ENCODE measurements at places on chromosomes 16 and 17. TPM values are rescaled to one million over a fixed set of nuclear protein-coding genes. Genes with fewer than 3 reads are reported as not detected.
A peak's percentile ranks its signal among the peaks of the same experiment; 100 is the strongest.

The NHLRC4 gene
- 0.48 TPM for total RNA-seq

The NPIPB2 gene
- total RNA-seq = not detected

The SSTR5 gene
- 0.14 TPM for total RNA-seq

The CD19 gene
- total RNA-seq = 0.48 TPM

The AGRP gene
- not detected for total RNA-seq

The DCUN1D3 gene
- 19.3 TPM for total RNA-seq

The TBC1D3H gene
- 0.09 TPM for total RNA-seq

The LPCAT2 gene
- total RNA-seq = 9.9 TPM

The MCRIP1 gene
- 84.9 TPM for total RNA-seq

The NPIPA2 gene
- total RNA-seq = 0.20 TPM

The CTRB2 gene
- not detected for total RNA-seq

GRCh38 chr17:34386697-34387550 lies 23.9 kb upstream of the CCL1 start:
- DNase-seq = no peak

DNA sequence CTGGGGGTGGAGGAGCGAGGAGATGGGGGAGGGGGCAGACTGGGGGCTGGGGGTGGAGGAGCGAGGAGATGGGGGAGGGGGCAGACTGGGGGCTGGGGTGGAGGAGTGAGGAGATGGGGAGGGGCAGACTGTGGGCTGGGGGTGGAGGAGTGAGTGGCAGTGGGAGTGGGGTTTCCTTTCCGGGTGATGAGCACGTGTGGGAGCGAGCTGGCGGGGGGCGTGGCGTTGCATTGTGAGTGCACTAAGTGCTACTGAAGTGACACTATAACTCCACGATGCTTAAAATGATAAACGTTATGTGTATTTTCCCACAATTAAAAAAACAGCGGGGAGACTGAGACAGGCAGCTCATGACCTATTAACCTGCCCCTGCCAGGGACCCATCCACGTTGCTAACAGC lies 46.3 kb downstream of the CBFA2T3 start:
- DNase-seq = no peak

DNA sequence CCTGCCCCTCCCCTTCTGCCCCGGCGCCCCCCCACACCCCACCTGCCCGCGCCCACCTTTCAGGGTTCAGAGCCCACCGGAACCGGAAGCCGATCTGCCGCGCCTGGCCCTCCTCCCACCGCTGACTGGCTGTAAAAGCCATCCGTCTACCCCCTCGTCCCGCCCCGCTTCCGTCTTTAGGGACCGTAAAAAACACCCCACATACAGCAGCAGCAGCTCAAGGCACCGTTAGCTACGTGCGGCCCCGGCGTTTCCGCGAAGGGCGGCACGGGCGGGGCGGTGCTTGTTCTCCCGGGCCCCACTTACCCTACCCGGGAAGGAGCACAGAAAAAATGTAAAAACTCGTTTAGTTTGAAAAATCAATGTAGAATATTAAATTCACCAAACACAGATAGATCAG lies at the start of gene MRPL28:
TSS of gene MRPL28 (minus strand) at position 96 of the 400 bp plus-strand sequence. CDS start 320 bp downstream, outside the sequence.
- DNase-seq = peak; percentile 90

GRCh38 chr16:84680165-84680842 lies 19.5 kb upstream of the USP10 start:
- DNase-seq = no peak

- no peak for DNase-seq
These were observed 17.7 kb upstream of the PHAF1 start for GRCh38 chr16:67091906-67092566.

DNA sequence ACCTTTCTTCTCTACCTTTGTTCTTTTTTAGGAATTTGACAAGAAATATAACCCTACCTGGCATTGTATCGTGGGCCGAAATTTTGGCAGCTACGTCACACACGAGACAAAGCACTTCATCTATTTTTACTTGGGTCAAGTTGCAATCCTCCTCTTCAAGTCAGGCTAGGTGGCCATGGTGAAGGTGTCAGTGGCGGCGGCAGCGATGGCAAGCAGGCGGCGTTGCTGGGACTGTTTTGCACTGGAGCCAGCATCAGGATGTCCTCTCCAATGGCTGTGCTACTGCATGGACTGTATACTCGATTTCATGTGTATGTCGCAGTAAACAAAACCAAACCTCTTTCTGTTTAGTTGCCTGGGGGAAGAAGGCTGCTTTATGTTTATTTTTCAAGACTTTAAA lies 5.9 kb downstream of the DYNLL2 start:
- DNase-seq = no peak

GRCh38 chr16:51449441-51449840 lies 298.4 kb upstream of the SALL1 start:
- no peak for DNase-seq

GRCh38 chr16:57644383-57645014 lies 16.1 kb downstream of the ADGRG1 start:
- no peak for DNase-seq

GRCh38 chr17:45265821-45266220 lies 3.9 kb upstream of the SPATA32 start:
- DNase-seq = no peak

GRCh38 chr17:5922476-5922875 lies 147.7 kb upstream of the WSCD1 start:
- DNase-seq = no peak

DNA sequence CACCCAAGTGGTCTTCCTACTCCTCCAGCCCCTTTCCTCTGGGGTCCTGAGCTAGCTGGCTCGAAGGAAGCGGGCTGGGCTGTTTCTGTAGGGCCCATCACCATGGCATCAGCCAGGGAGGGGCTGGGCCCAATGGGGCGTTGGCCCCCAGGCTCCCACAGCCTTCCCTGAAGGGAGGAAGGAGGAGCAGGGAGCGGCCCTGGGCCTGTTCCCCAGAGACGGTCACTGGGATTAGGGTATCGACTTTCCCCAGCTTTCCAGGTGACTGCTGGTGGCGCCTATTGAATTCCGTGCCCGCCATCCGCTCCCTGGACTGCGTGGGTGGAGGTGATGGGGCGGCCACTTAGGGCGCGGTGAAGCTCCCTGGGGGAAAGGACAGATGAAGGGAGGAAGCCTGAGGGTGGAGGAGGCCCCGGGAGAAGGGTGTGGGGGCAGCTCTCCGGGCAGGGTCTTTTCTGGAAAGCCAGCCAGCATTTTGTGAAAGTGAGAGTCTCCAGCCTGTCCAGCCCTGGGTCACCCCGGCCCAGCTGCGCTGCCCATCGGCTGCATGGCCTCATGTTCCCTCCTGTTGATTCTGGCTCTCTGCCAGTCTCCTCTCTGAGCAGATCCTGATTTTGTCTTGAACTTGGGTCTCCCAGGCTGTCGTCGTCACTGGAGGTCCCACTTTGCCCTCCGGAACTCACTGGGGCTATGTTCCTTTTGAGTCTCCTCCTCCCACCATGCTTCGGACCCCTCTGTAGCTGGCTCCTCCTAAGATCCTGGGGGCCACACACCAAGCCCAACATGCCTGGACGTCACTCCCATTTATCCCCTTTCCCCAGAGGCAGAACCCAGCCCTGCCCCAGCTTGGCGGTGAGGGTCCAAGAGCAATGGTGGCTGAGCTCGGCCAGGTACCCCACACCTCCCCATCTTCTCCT lies 9.8 kb downstream of the NHERF1 start:
- no peak for DNase-seq

- DNase-seq = no peak
These were observed 10.6 kb upstream of the LHX1 start for GRCh38 chr17:36926701-36927100.

GRCh38 chr16:3623642-3624041 lies 12.2 kb upstream of the SLX4 start:
- no peak for DNase-seq

DNA sequence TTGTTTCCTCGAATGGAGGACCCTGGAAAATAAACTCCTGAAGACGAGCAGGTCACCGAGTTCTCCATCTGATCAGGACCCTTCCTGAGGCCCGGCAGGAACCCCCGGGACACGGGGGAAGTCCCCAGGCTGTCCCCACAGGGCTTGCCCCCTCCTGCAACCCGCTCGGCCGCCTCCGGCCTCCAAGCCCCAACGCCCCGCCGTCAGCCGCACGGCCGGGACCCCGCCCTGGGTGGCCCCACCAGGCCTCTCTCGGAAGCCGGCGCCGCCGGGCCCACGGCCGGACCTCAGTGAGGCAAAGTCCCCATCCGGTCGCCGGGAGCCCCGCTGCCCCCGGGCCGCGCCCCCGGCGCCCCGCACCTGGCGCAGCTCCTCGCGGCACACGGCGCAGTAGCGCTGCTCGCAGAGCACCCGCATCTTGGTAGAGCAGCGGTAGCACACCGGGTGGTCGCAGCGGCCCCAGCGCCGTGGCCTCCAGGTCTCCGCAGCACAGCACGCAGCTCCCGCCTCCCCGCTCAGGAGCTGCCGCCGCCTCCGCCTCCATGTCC lies 383 bp downstream of the ZNF598 start:
- no peak for DNase-seq

- DNase-seq = peak; percentile 63
These were observed 32.1 kb downstream of the ABR start for GRCh38 chr17:1147664-1148063.

GRCh38 chr17:67160791-67161190 lies 84.2 kb downstream of the HELZ start:
- DNase-seq = no peak
